Inflammatory macrophage treated with lipopolysaccharide for 4 hours (primary cell): ENCODE measurements at places on chromosomes 1 and 21.

GRCh38 chr1:206713910-206714312 lies 29.2 kb downstream of the MAPKAPK2 start:
- no peak for DNase-seq

DNA sequence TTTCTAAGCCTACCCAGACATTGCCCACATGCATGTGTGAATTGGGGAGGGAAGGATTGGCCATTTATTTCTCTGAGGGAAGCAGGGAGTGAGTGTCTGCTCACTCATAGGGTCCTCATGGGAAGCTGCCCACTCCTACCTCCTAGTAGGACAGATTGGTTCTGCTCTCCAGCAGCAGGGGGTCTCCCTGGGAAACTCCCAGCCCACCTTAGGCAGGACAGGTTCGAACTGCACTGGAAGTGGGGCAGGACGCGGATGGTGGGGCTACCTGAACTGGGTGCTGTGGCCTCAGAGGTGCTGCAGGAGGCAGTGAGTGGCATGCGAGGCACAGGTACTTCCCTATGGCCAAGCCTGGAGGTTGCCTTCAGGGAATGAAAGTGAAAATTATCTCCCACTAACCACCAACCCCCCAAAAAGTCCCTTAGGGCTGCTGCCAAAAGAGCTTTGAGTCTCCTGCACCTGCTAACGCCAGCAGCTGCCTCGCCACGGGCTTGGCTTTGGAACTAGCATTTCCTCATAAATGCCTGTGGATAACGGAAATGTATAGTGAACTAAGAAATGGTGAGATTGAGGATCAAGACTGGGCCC lies 157.0 kb upstream of the COA6 start:
- no peak for DNase-seq

DNA sequence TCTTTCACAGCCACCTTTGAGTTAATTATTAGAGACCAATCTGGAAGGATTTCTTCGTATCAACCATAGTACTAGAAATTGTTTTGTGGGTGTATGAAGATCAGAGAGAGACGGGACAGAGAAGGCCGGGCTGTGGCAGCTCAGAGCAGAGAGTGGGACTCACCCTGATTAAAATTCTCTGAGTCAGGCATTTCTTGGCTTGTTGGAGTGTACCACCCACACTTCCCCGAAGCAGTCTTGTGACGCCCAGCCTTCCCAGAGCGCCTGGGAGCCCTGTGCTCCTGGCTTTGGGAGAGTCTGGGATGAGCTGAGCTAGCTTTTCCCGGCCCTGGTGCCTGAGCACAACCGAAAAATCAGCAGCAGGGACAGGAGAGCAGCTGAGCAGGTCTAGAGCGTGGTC lies 19.4 kb downstream of the PLEKHM2 start:
- DNase-seq, result peak; percentile 51

DNA sequence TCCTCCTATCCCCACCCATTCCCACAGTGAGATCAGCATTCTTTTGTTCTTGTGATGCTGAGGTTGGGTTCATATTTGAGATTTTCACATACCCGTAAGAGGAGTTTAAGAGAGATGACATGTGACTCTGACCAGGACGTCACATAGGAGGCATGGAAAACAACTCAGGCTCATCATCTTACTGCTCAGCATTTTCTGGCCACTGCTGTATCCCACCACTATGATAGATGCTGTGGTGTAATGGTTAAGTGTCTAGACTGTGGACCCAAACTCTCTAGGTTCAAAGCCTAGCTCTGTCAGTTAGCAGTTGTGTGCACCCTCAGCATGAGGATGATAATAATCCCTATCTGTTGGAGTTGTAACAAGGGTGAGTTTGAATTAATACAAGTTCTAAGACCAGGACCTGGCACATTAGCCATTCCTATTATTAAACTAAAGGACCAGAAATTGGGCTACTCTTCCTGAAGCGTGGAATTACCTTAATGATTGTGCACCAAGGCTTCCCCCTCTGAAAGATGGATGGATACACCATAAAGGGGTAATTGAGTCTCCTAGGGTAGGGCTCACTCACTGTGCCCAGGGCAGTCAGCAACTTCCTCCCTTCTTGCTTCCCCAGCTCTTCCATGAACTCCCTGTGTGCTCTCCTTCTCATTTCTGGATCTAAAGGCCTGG lies 40.9 kb downstream of the LGR6 start:
- no peak for DNase-seq

GRCh38 chr21:35227786-35228185 lies 178.7 kb upstream of the RUNX1 start:
- no peak for DNase-seq

GRCh38 chr1:170261669-170262068 lies 115.9 kb downstream of the NTMT2 start:
- no peak for DNase-seq

DNA sequence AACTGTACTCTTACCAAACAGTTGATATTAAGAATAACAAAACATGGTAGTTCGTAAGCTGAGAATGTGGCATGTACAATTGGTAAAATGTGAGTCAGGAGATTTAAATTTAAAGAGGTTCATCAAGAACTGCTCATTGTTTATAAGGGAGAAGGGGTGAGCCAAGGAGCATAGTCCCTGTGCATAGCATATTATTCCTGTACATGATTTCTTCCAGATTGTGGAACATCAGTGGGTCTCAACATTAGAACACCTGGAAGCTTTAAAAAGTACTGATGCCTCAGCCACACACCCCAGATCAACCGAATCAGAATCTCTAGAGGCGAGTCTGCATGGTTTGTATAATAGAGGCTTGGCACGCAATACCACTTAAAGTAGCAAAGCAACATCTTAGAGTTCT lies 56.1 kb downstream of the KCTD3 start:
- no peak for DNase-seq

GRCh38 chr1:180158149-180159147 lies 3.8 kb downstream of the QSOX1 start:
- peak; percentile 18 for DNase-seq

- no peak for DNase-seq
Observed at GRCh38 chr1:154847891-154848290, 22.2 kb downstream of the KCNN3 start.

GRCh38 chr1:153793261-153793972 lies 18.2 kb downstream of the SLC27A3 start:
- DNase-seq, result no peak

DNA sequence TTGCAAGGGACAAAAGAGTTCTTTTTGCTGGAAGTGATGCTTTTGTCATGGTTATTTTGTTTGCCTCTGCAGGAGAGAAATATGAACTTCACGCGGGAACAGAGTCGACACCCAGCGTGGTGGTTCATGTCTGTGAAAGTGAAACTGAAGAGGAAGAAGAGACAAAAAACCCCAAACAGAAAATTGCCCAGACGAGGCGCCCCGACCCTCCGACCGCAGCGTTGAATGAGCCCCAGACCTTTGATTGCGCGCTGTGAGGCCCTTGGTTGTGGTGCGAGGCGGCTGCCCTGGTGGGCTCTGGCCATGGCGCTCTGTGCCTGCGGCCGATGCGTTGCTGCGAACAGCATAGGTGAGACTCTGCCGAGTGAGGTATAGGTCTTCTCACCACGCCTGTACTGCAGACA lies 20.9 kb upstream of the NCMAP start:
- DNase-seq, result peak; percentile 38

DNA sequence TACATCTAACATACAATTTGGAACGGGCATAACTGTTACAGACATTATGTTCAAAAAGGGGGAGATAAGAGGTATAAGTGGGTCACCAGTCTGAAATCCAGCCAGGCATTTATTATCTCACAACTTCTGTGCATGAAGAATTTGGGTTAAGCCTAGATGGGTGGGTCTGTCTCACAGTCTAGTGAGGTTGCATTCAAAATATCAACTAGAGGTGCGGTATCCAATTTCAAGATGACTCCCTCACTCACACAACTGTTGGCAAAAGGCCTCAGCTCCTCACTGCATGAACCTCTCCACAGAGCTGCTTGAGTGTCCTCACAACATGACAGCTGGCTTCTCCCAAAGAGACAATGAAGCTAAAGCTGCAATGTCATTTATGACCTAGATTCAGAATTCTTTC lies 4.7 kb downstream of the AUNIP start:
- no peak for DNase-seq

GRCh38 chr1:186782791-186783190 lies 46.0 kb upstream of the PLA2G4A start:
- no peak for DNase-seq

- no peak for DNase-seq
Observed at GRCh38 chr1:97770376-97770775, 150.5 kb downstream of the DPYD start.

- no peak for DNase-seq
Observed at GRCh38 chr1:216532251-216532798, 109.1 kb upstream of the USH2A start.

- DNase-seq, result peak; percentile 55
Observed at GRCh38 chr1:20586953-20587660, 1.8 kb upstream of the CDA start.
